T-helper 17 cell (primary cell): ENCODE measurements at places on chromosomes 4 and X. TPM values are rescaled to one million over a fixed set of nuclear protein-coding genes. Genes with fewer than 3 reads are reported as not detected.

MAGEA12 gene
- total RNA-seq: not detected

SYNPO2 gene
- total RNA-seq: 0.72 TPM

PAGE2 gene
- not detected for total RNA-seq

TCEAL7 gene
- not detected for total RNA-seq

MANBA gene
- 27.0 TPM for total RNA-seq

MND1 gene
- total RNA-seq: not detected

CFAP47 gene
- total RNA-seq: not detected

UTP14A gene
- 12.3 TPM for total RNA-seq

PCDH19 gene
- not detected for total RNA-seq

BMPR1B gene
- not detected for total RNA-seq

DNA sequence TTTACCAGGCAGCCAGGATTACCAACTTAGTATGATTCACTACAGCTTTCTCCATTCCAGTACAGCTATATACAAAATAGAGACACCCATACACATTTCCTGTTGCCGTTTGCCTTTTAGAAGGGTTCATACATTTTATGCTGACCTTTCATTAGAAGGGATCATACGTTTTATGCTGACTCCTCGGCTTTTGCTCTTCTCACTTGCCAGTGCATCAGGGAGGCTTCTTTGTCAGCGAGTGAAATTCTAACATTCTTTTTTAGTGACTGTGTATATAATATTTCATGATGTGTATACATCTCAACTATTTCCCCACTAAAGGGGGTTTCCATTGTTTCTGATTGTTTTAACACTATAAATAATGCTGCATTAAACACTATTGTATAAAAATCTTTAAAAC is 552.6 kb downstream of the TRIML1 start:
- DNase-seq: no peak

DNA sequence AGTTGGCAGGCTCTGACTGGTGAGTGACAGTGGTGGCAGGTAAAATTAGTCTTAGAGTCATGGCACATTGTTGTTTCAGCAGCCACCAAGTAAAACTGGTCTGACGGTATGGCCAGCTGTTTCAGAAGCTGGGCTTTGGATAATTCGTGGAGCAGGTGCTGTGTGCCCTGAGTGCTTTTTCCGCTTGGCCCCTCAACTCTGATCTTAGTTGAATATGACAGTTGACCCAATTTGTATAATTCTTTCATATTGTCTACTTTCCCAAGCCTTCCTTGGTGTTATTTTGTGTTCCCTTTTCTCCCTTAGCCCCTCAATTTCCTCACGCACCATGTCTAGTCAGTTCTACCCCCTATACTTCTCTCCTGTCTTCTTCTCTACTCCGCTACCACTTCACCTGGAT is 32.0 kb downstream of the CDS1 start:
- no peak for DNase-seq

- DNase-seq: no peak
These were observed 865.0 kb downstream of the CCSER1 start for GRCh38 chr4:90992213-90992612.

DNA sequence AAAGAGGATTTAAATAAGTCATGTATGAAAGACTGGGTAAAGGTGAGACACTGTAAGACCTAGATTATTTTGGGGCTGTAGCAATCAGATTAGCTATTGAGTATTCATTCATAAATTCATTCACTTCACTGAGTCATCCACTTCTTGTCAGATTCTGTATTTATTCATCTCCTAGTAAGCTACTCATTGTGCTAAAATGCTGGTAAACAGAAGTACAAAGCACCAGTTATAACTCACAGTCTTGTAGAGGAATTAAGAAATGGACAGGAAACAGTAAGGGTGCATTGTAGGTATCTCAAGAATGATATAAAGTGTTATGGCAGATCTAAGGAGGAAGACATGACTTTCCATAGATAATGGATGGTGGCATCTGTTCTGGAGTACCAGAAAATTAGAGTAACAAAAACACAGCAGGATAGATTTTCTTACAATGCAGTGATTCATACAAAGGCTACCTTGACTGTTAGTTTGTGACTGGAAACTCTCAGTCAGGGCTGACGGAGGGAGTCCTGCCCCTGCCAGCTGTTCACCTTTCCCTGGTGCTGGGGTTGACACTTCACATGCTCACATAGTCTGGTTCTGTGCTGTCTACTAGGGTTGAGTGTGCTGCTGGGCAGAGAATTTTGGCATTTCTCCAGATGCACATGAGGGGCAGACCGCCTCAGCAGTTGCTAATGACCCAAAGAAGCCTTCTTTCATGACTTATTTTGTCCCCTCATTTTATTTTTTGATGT is 26.5 kb upstream of the HAND2 start:
- DNase-seq: no peak

- no peak for DNase-seq
These were observed 67.3 kb downstream of the AFAP1 start for GRCh38 chr4:7872264-7872771.

DNA sequence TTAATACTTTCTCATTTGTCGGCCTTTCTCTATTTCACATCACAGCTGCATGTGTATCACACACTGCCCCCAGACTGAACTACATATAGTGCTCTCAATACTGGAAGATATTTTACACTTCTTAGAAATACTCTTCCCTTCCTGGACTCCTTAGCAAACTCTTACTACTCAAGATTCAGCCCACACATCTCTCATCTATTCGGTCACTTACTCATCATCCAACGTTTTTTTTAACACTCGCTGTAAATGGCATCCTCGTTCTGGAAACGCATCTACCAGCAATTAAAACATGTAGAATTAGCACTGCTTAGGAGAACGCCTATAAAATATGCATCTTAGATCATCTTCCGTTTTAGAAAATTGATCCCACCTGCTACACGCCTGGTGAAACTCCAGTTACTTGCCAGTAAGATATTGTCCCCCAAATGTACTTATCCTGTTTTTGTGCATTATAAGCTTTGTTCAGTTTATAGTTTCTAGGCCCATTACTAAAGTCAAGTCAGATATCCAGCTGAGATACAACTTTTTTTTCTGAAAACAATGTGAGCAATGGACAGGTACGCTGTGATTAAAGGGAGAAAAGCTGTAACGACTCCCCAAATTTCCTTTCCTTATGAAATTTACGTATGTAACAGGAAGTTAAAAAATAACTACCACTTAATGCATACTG is 1.0 kb downstream of the LRP2BP start:
- no peak for DNase-seq

DNA sequence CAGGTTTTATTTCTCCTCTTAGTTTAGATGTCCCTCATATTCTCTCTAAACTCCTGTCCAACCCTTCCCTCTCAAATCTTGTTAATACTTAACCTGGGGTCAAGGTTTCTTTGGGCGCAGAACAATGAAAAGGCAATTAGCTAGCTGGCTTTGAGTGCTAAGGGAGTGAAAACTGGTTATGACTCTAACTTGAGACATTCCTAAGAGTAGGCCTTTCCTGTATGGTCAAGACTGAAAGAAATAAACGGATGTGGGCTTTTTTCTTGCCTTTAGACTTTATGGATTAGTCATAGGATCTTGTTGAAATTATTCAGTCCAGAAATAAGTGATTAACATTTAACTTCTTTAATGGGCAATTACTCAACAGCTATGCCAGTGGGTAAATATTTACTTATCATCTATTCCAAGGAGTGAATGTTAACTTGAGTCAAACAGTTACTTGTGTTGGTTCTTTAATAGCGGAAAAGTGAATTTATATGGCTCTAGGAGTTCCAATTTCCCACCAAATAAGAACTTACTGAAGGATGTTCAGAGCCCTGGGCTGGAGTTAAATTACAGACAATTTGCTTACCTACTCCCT is 141.7 kb upstream of the SCML1 start:
- no peak for DNase-seq

DNA sequence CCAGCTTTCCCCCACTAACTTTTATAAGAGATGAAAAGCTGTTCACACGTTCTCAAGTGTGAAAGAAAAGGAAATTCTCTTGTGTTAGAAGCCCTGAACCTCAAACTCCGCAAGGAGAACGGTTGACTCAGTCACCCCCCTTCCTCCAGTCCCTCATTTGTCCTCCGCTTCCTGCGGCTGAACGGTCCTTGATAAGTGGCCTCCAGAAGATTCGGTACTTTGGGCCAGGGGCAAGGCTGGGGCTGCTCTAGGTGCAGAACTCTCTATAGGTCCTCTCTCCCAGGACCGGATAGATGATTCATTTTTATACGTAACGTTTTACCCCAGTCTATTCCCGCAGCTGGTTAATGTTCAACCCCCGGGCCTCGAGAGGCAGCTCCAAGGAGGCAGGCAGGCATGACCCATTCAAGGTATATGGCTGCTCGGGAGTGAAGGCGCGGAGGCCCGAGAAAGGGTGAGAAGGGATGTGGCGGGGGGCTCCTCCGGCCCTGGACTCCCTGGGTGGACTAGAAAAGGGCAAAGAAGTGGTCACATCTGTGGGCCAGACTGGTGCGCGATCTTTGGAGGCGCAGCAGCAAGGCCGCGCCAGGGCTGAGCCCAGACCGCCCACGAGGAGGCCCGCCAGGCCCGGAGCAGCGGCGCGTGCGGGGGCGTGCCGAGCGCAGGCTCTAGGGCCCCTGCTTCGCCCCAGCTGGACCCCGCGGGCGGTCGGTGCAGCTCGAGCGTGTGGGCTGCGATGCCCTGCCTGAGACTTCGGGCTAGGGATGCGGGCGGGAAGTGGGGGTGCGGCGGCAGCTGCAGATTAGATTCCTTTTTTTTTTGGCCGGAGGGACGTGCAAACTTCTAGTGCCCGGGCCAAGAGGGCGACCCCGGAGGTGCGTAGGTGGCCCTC is 11.7 kb downstream of the PITX2 start:
- no peak for DNase-seq

GRCh38 chr4:56806666-56807065 is 14.8 kb downstream of the SPINK2 start:
- DNase-seq: no peak

- DNase-seq: no peak
These were observed 86.2 kb upstream of the HS3ST1 start for GRCh38 chr4:11514779-11515419.

- no peak for DNase-seq
These were observed 124.0 kb upstream of the CLNK start for GRCh38 chr4:10808591-10808990.

- DNase-seq: no peak
These were observed 14.5 kb upstream of the CAPN6 start for GRCh38 chrX:111284631-111285293.

DNA sequence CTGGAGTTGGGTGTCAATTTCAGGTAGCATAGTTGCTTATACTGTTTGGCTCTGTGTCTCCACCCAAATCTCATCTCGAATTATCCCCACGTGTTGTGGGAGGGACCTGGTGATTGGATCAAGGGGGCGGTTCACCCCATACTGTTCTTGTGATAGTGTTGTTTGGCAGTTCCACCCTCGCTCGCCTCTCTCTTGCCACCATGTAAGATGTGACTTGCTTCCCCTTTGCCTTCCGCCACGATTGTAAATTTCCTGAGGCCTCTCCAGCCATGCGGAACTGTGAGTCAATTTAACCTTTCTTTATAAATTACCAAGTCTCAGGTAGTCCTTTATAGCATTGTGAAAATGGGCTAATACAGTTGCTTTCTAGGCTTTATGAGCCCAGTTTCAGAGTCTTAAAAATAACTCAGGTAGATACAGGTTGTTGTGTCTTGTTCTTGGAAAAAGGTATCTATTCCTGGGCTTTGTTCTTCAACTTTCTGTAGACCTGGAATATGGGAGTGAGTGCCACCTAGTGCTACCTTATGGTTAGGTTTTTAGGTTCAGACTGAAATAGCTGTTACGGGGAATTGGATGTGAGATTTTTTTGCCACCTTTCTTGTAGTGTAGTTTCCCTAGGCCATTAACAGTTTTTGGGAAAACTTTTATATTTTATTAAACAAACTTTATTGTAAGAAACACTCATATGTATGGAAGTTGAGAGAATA is 15.6 kb downstream of the PGK1 start:
- no peak for DNase-seq
